ENCODE measurements at places on chromosomes 3 and 15.
A peak's percentile ranks its signal among the peaks of the same experiment; 100 is the strongest.

DNA sequence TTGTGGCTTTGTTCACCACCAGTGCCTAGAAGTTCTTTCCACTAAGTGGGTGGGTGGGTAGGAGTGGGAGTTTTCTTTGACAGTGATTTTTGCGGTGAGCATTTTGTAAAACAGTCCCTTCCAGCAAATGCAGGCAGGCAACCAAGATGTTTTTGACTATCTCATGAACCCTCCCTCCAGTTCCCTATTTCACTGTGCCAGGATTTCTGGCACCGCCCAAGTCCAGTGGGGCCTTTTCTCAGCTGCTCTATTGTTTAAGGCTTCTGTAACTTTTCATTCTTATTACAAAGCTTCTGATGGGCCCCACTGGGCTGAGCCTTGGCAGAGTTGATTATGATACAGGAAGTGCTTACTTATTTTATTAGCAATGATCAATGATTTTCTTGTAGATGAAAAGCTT lies 236.0 kb downstream of the EDEM1 start:
- no peak for DNase-seq

- no peak for DNase-seq
Measured at GRCh38 chr3:172840913-172841312, 90.4 kb downstream of the ECT2 start.

DNA sequence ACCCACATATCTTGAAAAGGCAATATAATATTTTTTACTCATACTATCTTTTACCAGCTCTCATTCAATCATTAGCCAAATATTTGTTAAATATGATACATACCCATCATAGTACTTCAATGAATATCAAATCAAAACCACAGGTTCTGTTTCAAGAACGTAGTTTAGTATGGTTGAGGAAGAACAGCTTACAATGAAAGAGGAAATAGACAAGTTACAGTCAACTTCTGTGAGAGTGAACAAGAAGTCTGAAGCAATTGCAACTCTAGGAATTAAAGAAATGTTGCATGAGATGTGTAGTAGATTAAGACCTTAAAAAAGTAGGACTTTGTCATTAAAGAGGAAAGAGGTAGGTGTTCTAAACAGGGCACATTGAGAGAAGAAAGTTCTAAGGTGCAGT lies 9.3 kb downstream of the BCHE start:
- DNase-seq: no peak

GRCh38 chr3:73658227-73658626 lies 33.5 kb upstream of the PDZRN3 start:
- DNase-seq: no peak

DNA sequence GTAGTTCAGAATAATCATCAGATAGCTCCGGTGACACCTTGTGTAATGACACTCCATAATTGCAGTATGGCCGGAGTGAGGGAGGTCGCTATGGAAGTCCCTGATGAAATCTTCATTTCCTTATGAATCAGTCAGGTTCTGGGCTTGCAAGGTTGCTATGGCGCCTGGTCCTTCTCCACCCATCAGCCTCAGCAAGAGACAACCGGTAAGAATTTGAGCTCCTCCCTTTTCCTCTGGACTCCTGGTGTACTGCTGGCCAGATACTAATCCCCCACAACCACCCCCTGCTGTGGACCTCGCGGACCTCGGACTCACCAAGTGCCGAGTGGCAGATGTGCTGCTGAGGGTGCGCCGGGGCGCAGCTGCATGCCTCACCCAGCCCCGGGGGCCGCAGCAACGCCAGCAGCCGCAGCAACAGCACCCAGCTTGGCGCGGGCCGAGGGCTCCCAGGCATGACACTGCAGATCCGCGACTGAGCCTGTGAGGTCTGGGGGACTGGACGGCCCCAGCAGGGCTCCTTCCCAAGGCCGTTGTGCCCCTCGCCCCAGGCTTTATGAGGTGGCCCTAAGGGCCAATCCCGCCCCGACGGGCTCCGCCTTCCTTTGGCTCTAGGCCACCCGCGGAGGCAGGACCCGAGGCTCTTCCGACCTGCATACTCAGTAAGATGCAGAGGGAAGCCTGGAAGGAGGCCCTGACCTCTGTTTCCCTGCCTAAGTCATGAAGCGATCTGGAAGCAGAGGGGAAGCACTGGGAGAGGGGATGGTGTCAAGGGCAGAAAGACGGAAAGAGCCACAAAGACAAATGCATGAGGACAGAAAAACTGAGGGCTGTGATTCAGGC lies at the start of gene TIMP4:
Gene TIMP4 (minus strand): TSS at position 526 of the 840 bp plus-strand sequence. CDS start 72 bp downstream, at position 454.
- DNase-seq: peak; percentile 39

GRCh38 chr3:181899702-181900101 lies 188.0 kb downstream of the SOX2 start:
- DNase-seq: no peak

DNA sequence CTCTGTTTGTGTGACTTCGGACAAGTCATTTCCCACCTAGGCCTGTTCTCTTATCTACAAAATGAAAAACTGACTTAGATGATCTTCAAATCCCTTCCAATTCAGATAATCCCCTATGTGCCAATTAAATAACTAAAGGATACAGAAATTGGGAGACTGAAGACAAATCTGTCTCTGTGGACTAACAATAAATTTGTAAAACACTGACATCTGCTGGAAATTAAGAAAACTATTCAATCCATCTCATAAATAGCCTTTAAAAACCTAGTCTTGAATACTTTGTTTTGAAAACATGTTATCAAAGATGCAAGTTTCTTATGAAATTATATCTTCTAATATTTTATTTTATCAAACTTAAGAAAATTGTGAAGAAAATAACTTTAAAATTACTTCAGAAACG lies 38.3 kb downstream of the MTHFS start:
- peak; percentile 41 for DNase-seq

GRCh38 chr3:46930166-46930944 lies 46.2 kb downstream of the CCDC12 start:
- DNase-seq: peak; percentile 5

All from adipocyte (in vitro differentiated cells).